ENCODE measurements at places on chromosomes 5 and 9.
A peak's percentile ranks its signal among the peaks of the same experiment; 100 is the strongest.

- no peaks in the 10 kb centered on the region for H3K27me3 ChIP-seq
- H3K27ac ChIP-seq, result no peak overlapping the region
- H3K4me3 ChIP-seq, result no peak overlapping the region
- peaks cover 22% of the 10 kb centered on the region for H3K36me3 ChIP-seq
Observed at GRCh38 chr5:69276422-69277174, 41.9 kb downstream of the CDK7 start.

- H3K4me3 ChIP-seq, result no peak overlapping the region
- H3K4me1 ChIP-seq, result no peaks in the 10 kb centered on the region
- no peaks in the 10 kb centered on the region for H3K27me3 ChIP-seq
- no peak overlapping the region for H3K27ac ChIP-seq
- no peak for DNase-seq
Observed at GRCh38 chr5:51518607-51519006, 135.4 kb downstream of the ISL1 start.

- peaks cover 4% of the 10 kb centered on the region for H3K4me1 ChIP-seq
- peaks cover 17% of the 10 kb centered on the region for H3K36me3 ChIP-seq
- no peak overlapping the region for H3K4me3 ChIP-seq
Observed at GRCh38 chr5:173123416-173123815, 20.9 kb upstream of the BNIP1 start.

- H3K27ac ChIP-seq, result no peak overlapping the region
- H3K4me3 ChIP-seq, result no peak overlapping the region
- no peaks in the 10 kb centered on the region for H3K27me3 ChIP-seq
- no peaks in the 10 kb centered on the region for H3K36me3 ChIP-seq
- H3K4me1 ChIP-seq, result peaks cover 13% of the 10 kb centered on the region
Observed at GRCh38 chr5:147179562-147180147, 55.2 kb upstream of the STK32A start.

- H3K4me3 ChIP-seq, result peak overlapping the region; percentile 23
- peaks cover 9% of the 10 kb centered on the region for H3K27me3 ChIP-seq
- no peaks in the 10 kb centered on the region for H3K4me1 ChIP-seq
- no peak overlapping the region for H3K27ac ChIP-seq
Observed at GRCh38 chr5:160311491-160312133, 752 bp downstream of the CCNJL start.

DNA sequence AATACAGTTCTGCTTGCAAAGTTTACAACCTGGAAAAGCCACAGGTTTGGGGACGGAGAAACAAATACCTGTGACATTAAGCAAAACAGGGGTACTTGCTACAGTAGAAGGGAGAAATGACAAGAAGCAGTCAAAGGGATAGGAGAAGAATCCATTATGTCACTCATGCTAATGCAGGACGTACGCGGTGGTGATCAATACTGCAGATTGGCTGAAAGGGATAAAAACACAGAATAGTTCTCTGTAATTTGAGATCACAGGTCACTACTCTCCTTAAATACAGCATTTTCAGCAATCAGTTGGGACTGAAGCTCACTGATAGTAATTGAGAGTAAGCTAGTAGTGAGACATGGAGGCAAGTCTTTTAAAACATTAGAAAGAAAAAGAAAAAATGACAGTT is 130.3 kb upstream of the MTAP start:
- no peak overlapping the region for H3K4me3 ChIP-seq
- no peaks in the 10 kb centered on the region for H3K27me3 ChIP-seq
- no peaks in the 10 kb centered on the region for H3K4me1 ChIP-seq
